8988T (cell line): ENCODE measurements at places on chromosomes 16 and 17.

DNA sequence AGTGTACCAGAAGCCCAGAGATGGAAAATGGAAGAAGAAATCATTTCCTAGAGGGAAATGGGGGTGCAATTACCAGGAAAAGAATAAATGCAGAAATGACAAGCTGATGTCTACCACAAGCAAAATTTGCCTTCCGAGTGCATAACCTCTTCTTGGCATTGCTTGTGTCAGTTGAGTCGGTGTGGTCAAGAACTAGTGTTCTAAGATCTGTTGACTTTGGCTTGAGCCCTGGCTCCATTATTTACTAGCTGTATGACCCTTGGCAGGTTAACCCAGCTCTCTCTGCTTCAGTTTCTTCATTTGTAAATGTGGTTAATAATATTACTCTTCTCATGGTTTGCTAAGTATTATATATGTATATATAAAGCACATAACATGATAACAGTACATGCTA is 273.0 kb upstream of the IRX5 start:
- DNase-seq = no peak

DNA sequence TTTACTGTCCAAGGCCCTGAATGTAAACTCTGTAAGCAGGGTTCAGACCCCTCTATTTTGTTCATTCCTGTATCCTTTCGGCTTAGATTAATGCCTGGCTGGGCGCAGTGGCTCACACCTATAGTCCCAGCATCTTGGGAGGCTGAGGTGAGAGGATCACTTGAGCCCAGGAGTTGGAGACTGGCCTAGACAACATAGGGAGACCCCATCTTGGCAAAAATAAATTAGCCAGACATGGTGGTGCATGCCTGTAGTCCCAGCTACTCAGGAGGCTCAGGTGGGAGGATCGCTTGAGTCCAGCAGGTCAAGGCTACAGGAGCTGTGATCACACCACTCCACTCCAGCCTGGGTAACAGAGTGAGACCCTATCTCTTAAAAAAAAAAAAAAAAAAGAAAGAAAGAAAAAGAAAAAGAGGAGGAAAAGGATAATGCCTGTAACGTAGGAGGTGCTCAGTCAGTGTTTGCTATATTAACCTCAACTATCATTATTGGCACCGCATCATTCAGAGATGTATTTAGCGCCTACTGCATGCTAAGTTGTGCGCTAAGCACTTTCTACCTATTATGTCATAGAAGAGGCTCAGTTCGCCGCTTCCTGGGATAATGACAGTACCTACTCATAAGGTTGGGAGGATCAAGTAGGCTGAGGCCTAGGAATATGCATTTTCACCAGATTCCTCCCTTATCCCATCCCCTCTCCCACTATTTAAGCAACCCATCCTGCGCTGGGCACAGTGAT is 5.0 kb downstream of the SOCS1 start:
- DNase-seq = no peak

- no peak for DNase-seq
Observed at GRCh38 chr17:77646046-77646430, 312.5 kb upstream of the TNRC6C start.

DNA sequence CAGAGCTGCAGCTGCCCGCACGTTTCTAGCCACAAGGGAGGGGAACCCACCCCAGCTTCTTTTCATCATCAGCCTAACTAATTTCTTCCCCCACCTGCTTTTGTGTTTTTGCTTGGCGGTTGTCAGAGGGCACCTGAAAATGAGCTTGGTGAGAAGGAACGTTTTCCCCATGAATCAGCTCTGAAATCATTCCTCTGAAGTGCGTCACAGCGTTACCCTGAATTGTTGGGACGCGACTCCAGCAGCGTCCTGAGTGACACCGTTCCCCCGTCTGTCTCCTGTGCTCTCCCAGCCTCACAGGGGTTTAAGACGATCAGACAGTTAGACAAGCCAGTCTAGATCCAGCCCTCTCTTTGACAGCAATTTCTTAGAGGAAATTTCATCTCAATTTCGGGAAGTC is 722.9 kb upstream of the EEF2KMT start:
- DNase-seq = no peak

DNA sequence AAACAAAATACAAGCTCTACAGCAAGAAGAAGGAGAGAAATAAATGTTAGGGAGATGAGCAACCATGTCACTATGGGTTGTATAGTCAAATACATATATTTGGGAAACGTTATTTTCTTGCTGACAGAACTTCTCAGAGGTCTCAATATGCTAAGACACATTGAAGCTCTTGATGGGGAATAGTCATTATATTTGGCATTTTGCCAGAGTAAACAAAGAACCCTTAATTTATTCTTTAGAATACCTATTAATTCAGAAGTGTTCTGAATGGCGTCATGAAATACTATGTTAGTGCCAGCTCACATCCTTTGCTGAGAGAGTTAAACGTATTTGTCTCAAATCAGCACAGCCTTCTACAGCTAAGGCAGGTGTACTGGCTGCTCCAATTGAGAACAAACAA is 458.9 kb downstream of the CDH13 start:
- DNase-seq = no peak

- no peak for DNase-seq
Observed at GRCh38 chr16:72876221-72876620, 171.7 kb downstream of the ZFHX3 start.
